CD4-positive, alpha-beta T cell (primary cell): ENCODE measurements at places on chromosomes 2 and 18.

DNA sequence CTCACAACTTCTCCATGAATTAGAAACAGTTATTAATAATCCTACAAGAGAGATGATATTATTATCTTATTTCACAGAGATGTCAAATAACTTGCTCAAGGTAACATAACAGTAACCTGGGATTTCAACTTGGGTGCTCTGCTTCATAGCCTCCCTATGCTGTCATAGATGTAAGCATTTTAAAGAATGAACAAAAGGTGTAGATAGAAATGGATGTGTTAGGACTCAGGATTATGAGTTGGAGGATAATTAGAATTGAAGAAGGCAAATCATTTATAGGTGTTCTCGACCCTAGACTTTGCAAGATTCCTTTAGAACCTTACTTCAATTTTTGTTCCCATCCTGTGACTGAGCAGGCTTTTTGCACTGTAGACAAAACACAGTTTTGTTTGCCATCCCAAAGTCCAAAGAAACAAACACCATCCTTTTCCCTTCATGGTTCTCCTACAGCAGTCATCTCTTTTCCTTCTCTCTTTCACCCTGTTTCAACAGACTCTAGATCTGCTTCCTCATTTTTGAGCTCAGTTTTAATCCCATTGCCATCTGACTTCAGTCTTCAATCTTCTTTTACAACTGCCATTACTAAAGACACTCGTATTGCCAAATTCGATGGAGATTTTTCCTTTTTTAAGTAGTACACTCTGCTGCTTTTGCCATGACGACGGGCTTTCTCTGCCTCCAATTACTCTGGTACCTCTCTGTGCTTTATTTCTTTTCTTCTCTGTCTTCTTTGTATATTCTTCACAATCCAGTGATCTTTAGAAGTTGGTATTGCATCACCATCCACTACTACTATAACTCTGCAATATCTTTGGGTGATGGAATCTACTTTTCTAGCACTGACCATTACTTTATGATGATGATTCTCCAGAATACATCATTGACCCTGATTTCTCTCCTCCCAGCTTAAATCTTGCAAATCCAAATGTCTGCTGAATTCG is 4.5 kb downstream of the HNMT start:
- DNase-seq, result no peak

DNA sequence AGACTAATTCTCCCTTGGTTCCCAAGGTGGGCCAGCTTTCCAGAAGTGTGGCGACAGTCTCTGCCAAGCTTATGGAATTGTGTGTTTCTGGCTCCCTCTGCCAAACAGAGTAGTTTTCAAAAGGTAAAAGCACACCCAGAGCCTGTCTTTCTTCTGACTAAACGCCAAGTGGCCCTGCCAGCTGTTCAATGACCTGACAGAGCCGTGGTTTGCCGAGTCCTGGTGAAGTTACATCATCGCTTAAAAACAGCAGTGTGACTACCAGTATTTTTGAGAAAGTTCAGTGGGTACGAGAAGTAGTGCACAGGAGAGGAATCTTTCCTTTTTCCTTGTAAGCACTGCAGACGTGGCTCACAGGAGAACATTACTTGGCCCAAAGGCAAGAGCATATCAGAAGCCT is 1.9 kb downstream of the PER2 start:
- DNase-seq, result no peak

DNA sequence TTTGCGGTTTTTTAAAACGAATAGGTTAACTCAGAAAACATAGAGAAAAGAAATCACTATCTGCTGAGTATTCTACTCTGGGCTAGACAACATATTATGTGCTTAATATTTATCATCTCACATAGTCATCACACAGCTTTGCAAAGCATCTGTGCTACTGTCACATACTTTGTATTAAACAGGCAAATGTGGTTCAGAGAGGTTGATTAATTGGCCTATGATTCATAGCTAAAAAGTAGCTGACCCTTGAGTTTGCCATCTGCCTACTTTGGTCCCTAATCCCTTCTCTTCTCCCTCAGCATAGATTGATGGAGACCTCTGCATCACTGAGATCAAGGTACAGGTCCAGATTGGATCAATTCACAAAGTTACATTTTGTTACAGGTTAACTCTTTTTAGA is 21.4 kb downstream of the ANKRD30B start:
- DNase-seq, result no peak

- DNase-seq, result no peak
Observed at GRCh38 chr2:95539290-95539689, 52.5 kb upstream of the TRIM43 start.
